Stimulated activated CD8-positive, alpha-beta memory T cell treated with anti-CD3 and anti-CD28 coated beads, Interleukin-4, amount 100 ng/mL, for 4 hours (primary cell): ENCODE measurements at places on chromosomes 3 and 15.

DNA sequence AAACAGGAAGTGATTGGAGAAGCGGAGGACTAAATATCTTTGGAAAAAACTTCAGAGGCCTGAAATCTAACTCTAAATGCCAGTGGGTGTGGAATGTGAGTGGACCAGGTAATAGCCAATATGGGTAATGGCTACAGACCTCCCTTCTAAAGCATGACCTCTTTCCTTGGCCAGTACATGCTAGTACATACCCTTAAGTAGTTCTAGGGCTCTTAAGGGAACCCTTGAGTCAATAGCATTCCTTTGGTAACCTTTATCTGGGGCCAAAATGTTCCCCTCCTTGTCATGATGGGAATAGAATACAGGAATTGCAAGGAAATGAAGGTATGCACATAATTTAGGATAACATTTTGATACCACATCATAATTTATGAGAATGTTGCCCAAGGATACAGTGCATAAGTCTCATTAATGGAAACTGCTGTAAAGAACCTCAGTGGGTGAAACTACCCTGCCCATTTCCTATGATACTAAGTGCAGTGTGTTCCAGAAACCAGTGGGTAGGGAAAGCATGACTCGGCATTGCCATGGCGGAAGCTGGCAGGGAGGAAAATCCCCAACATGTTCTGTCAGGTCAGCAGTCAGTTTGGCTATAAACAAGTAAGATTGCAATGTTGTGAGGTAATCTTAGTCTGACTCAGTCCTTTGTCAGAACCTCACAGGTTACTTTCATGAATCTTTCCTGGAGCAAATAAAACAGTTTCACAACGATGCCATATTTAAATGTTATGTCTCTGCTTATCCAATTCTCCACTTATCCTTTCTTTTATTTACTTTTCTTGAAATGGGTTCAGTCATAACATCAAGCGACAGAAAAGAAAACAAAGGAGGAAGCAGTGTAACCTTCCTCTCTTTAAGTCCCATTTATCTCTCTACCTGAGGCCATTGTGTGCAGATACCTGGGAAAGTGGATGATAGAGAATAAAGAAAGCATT, 23.5 kb upstream of the RAP2B start:
- DNase-seq: no peak

DNA sequence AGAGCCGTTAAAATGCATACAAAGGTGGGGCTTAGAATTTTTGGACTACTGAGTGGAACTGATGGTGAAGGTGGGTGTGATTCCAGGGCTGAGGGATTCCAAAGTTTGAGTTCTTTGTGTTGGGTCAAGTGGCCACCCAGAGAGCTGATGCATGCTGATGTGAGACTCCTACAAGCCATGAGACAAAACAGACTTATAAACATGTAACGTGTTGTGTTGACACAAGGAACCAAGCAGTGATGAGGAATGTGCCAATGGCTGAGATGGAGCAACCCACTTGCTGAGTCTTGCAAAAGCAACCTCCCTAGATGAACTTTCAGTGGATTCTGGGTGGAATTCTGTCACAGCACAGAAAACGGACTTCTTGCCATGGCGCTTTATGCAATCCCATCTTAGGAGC, 289.0 kb downstream of the TLE3 start:
- no peak for DNase-seq

- DNase-seq: no peak
Observed at GRCh38 chr3:39524107-39524506, 56.6 kb downstream of the MOBP start.

- no peak for DNase-seq
Observed at GRCh38 chr3:81788044-81788443, 26.6 kb upstream of the GBE1 start.

DNA sequence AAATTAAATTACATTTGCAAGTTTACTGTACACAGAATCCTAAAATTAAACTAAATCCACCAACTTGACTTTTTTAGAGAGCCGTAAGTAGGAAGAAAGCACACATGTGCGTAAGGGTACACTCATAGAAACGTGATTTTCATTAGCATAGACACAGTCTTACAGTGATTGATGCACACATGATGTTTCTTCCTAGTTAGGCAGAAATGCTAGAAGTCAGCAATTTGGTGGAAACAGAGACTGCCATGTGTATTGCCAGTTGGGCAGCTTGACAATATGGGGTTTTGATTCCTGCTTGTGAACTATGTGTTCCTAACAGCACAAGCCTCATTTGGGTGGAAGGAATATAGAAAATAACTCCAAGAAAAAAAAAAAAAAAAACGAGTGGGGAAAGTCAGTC, 878.5 kb downstream of the ROBO1 start:
- DNase-seq: no peak
